Natural killer cell treated with Interleukin-12 subunit alpha and Interleukin-12 subunit beta and Interleukin-15 and Interleukin-18, amount 100 ng/mL, for 72 hours (primary cell): ENCODE measurements at places on chromosomes 3 and 15.

DNA sequence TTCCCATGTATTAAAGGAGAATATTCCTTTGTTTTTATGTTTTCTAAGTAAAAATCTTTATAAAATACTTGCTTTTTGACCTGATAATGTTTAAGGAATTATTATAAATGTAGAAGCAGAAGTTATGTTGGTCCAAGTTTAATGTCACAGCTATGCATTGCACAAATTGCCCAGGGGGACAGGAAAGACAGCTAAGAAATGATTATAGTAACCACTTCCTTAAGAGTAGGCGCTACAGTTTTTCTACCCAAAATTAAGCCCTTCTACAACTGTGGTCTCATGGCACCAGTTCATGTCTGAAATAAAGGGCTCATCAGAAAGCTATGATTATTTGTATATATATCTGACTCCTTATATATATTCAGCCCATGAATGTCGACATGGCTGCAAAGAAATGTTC is 176.4 kb downstream of the GBE1 start:
- no peaks in the 10 kb centered on the region for H3K27me3 ChIP-seq
- DNase-seq = no peak
- no peak overlapping the region for H3K27ac ChIP-seq
- H3K4me1 ChIP-seq = peaks cover 4% of the 10 kb centered on the region
- H3K4me3 ChIP-seq = no peak overlapping the region
- H3K36me3 ChIP-seq = no peaks in the 10 kb centered on the region

DNA sequence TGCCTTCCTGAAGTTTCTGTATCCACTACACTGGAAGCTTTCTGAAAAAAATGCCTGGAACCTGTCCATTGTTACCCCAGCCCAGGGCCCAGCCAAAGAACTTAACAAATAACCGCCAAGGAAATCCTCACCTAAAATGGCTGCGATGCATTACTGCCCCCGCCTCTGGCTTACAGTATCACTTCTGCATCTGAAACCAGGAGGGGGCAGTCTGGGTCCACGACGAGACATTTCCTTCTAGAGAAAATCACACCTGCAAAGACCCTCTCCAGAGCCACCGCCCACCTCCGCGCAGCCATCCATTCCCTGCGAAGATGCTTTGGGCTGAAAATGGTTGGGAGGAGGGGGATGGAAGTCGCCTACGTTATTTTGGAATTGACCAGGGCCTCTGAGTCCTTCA is 22.4 kb upstream of the CELF6 start:
- no peaks in the 10 kb centered on the region for H3K27me3 ChIP-seq
- H3K36me3 ChIP-seq = peaks cover 4% of the 10 kb centered on the region
- H3K27ac ChIP-seq = no peak overlapping the region
- H3K4me3 ChIP-seq = no peak overlapping the region
- H3K4me1 ChIP-seq = no peaks in the 10 kb centered on the region

- H3K27ac ChIP-seq = no peak overlapping the region
- H3K36me3 ChIP-seq = no peaks in the 10 kb centered on the region
- no peaks in the 10 kb centered on the region for H3K4me1 ChIP-seq
Measured at GRCh38 chr3:124939661-124940060, 5.1 kb upstream of the MUC13 start.

DNA sequence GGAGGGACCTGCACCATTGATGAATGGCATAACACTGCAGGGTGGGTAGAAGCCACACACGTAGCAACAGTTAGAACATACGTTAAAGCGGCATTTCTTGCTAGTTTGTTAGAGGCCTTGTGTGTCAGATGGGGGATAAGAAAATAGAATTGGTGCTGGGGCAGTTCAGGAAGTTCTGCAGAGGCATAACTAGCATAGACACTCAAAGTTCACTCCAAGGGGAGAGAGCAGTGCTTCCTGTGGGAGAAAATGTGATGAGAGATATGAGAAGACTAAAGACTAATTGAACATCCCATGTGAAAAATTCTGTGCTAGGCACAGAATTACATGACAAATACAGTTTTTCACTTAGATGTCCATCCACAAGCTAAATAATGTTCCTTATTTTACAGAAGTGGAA is 327.1 kb downstream of the ZNF621 start:
- no peaks in the 10 kb centered on the region for H3K36me3 ChIP-seq
- H3K27me3 ChIP-seq = peaks cover 4% of the 10 kb centered on the region
- H3K4me1 ChIP-seq = peaks cover 3% of the 10 kb centered on the region
- H3K27ac ChIP-seq = no peak overlapping the region
- no peak overlapping the region for H3K4me3 ChIP-seq

DNA sequence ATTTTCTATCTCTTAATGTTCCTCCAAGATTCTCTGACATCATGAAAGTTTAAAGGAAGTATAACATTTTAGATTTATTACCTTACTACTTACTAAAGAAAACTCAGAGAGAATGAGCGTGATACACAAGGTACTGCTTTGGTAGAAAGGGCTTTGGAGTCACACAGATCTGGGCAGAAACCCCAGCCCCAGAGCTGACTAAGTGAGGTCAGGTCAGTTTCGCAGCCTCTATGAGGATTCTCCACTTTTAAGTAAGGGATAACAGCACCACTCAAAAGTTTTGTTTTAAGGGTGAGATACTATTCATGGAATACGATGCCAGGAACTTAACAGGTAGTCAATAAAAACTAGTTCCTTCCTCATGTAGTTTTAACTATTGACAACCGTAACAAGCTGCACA is 76.1 kb downstream of the CLDN11 start:
- H3K4me1 ChIP-seq = no peaks in the 10 kb centered on the region
- H3K27ac ChIP-seq = no peak overlapping the region
- peaks cover 5% of the 10 kb centered on the region for H3K27me3 ChIP-seq
- no peaks in the 10 kb centered on the region for H3K36me3 ChIP-seq
- no peak for DNase-seq

GRCh38 chr3:138692152-138692551 is 83.6 kb downstream of the FAIM start:
- H3K4me3 ChIP-seq = no peak overlapping the region
- H3K36me3 ChIP-seq = no peaks in the 10 kb centered on the region

- no peak for DNase-seq
- H3K4me3 ChIP-seq = no peak overlapping the region
- H3K27ac ChIP-seq = no peak overlapping the region
- no peaks in the 10 kb centered on the region for H3K36me3 ChIP-seq
- peaks cover 30% of the 10 kb centered on the region for H3K27me3 ChIP-seq
Measured at GRCh38 chr15:101505610-101506337, 16.3 kb upstream of the PCSK6 start.

DNA sequence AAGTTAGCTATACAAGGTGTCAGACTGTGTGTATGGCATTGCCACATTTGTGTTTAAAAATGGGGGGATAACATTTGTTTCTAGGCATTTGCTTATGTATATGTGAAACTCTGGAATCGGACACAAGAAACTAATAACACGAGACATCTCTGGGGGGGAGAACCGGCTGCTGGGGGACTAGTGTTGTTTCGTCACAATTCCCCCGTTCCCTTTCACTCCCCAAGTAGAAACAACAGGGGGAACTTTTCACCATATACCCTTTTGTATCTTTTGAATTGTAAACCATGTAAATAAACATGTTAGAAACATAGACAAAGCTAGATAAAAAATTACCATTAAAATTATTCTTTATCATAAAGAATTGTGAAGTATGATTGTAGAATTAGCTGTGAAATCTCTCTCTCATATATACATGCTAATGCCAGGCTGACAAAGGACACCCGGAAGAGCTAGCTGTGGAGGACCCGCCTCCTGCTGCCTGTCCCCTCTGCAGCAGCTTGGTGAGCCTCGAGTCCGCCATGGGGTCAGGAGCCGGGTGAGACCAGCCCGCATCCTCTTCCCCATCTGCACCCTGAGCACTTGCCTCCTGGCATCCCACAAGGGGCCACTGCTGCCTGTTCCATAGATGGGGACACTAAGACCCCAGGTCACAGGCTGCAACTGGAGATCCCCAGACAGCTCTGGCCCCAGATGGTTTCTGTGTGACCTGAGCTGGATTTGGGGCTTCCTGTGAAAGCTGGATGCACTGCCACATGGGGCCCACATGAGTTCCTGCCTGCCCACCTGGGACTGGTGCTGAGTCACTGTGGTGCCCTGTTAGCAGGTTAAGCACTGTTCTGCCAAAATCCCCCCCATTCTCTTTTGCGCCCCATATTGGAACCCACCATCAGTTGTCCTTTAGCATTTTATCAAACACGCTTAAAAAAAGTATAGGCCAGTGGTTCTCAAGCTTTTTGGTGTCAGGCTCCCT is 91.6 kb downstream of the IQSEC1 start:
- no peak for DNase-seq
- no peak overlapping the region for H3K4me3 ChIP-seq
- H3K4me1 ChIP-seq = peaks cover 51% of the 10 kb centered on the region
- peak overlapping the region; percentile 60 for H3K27ac ChIP-seq

DNA sequence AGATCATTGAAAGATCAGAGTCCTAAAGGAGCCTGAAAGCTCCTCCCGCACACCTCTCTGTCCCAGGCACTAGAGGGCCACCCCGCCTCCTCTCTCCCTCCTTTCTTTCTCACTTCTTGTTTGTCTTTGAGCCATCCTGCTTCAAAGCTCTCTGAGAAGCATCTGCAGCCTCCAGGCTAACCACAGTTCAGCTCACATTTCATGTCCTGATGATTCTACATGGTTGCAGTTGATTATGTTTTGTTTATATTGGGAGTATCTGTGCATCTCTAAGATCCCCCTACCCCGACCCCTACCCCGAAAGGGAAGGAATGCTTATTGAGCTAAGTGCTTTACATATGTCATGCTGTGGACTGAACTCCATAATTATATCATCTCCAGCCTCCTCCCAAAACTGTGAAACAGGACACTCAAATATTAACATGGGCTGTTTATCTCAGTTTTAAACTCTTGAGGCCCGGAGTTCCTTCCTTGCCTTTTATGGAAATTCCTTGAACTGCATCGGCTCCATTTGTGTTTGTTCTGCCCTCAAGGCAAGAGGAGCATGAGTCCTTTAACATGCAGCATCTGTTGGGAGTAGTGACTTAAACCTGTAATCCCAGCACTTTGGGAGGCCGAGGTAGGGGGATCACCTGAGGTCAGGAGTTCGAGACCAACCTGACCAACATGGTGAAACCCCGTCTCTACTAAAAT is 30.9 kb downstream of the MGLL start:
- no peak overlapping the region for H3K27ac ChIP-seq
- H3K36me3 ChIP-seq = no peaks in the 10 kb centered on the region
- no peak for DNase-seq

DNA sequence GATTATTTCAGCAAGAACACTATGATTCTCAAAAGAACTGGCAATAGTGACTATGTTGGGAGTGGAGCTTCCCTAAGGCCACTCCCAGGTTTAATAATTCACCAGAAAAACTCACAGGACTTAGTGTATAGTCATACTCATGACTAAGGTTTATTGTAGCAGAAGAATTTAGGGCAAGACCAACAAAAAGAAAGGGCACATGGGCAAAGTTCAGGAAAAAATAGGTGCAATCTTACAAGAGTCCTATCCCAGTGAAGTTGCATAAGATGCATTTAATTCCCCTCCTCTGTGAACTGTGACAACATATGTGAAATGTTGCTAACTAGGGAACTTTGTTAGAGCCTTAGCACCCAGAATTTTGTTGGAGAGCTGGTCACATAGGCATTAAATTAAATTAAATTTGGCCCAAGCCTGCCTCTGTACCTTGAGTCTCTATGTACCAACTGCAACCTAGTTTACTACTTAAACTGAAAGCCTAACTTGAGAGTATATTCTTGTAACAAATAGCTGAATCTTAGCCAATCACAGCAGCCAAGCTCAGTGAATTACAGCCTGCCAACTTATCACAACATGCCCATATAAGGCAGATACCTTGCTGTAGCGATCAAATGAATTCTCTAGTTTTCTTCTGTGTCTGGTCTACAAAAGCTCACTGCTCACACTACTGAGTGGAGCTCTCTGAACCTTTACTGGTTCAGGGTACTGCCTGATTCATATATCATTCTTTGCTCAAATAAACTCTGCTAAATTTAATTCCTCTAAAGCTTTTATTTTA is 386.2 kb upstream of the ARHGEF26 start:
- no peaks in the 10 kb centered on the region for H3K4me1 ChIP-seq
- no peaks in the 10 kb centered on the region for H3K36me3 ChIP-seq
- H3K4me3 ChIP-seq = no peak overlapping the region

GRCh38 chr15:90471769-90472168 is 58.0 kb upstream of the CRTC3 start:
- peaks cover 18% of the 10 kb centered on the region for H3K4me1 ChIP-seq
- H3K36me3 ChIP-seq = peaks cover 41% of the 10 kb centered on the region
- no peak overlapping the region for H3K4me3 ChIP-seq
- peak overlapping the region; percentile 68 for H3K27ac ChIP-seq
- no peaks in the 10 kb centered on the region for H3K27me3 ChIP-seq

GRCh38 chr3:149415484-149415883 is 38.0 kb upstream of the TM4SF1 start:
- H3K27ac ChIP-seq = no peak overlapping the region
- no peak overlapping the region for H3K4me3 ChIP-seq
- no peak for DNase-seq
- no peaks in the 10 kb centered on the region for H3K36me3 ChIP-seq
- peaks cover 2% of the 10 kb centered on the region for H3K4me1 ChIP-seq
- no peaks in the 10 kb centered on the region for H3K27me3 ChIP-seq

GRCh38 chr3:12916159-12916558 is 74.8 kb upstream of the RPL32 start:
- no peaks in the 10 kb centered on the region for H3K36me3 ChIP-seq
- H3K27ac ChIP-seq = peak overlapping the region; percentile 76
- H3K27me3 ChIP-seq = no peaks in the 10 kb centered on the region
- peak; percentile 82 for DNase-seq
- H3K4me3 ChIP-seq = peak overlapping the region; percentile 50
- peaks cover 28% of the 10 kb centered on the region for H3K4me1 ChIP-seq

- H3K27ac ChIP-seq = no peak overlapping the region
- no peak for DNase-seq
- H3K4me3 ChIP-seq = no peak overlapping the region
- peaks cover 7% of the 10 kb centered on the region for H3K27me3 ChIP-seq
- no peaks in the 10 kb centered on the region for H3K4me1 ChIP-seq
- no peaks in the 10 kb centered on the region for H3K36me3 ChIP-seq
Measured at GRCh38 chr15:65337436-65338070, 33.1 kb downstream of the RNU5B-1 start.

GRCh38 chr15:68793776-68794175 is 26.9 kb downstream of the ANP32A start:
- H3K4me1 ChIP-seq = peaks cover 90% of the 10 kb centered on the region
- H3K4me3 ChIP-seq = no peak overlapping the region
- no peaks in the 10 kb centered on the region for H3K27me3 ChIP-seq
- peaks cover 10% of the 10 kb centered on the region for H3K36me3 ChIP-seq
- peak overlapping the region; percentile 72 for H3K27ac ChIP-seq
- DNase-seq = no peak

GRCh38 chr3:190192739-190193138 is 72.0 kb upstream of the P3H2 start:
- peaks cover 4% of the 10 kb centered on the region for H3K27me3 ChIP-seq
- H3K4me3 ChIP-seq = no peak overlapping the region
- DNase-seq = no peak
- no peaks in the 10 kb centered on the region for H3K36me3 ChIP-seq
